Stimulated activated CD4-positive, alpha-beta T cell treated with anti-CD3 and anti-CD28 coated beads, TNF-alpha, amount 100 ng/mL, for 48 hours (primary cell): ENCODE measurements at places on chromosomes 13 and 19.

DNA sequence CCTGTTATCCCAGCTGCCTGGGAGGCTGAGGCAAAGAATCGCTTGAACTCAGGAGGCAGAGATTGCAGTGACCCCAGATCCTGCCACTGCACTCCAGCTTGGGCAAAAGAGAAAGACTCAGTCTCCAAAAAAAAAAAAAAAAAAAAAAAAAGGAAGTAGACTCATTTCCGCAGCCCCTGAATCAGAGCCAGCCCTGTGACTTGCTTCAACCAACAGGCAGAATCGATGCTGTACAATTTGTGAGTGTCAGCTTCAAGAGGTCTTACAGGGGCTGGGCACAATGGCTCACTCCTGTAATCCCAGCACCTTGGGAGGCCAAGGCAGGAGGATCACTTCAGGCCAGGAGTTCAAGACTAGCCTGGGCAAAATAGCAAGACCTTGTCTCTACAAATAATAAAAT, 12.8 kb downstream of the ANKRD27 start:
- no peak for DNase-seq

DNA sequence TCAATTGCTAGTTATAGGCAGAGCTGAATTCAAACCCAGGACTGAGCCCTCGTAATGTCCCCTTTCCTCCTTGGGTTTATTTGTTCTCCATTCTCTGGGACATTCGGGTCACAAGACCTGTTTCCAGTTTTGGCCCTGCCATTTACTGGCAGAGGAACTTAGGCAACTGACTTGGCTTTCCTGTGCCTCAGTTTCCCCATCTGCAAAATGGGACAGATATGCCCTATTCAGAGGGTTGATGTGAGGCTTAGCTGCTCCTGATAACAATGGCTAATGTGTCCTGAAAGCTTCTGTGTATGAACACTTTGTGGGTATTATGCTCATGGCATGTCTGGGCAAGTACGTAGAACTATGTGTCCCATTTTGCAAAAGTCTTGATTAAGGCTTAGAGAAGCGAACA, 996 bp downstream of the ZNF524 start:
- no peak for DNase-seq

DNA sequence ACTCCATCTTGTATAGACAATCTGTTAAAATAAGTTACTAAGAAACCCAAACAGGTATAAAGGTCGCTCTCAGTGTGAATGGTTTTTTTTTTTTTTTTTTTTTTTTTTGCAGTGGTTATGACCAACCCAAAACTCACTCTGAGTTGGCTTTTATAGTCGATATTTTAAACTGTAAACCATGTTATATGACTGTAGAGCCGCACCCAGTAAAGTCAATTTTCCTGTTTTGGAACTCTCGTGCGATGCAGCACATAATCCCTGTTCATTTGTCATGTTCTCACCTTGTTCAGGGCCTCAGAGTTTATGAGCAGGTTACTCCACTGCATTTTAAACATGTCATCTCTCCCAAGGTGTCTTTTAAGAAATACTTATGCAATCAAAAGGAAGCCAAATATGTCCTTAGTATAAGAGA, 112.5 kb downstream of the KLF5 start:
- no peak for DNase-seq

DNA sequence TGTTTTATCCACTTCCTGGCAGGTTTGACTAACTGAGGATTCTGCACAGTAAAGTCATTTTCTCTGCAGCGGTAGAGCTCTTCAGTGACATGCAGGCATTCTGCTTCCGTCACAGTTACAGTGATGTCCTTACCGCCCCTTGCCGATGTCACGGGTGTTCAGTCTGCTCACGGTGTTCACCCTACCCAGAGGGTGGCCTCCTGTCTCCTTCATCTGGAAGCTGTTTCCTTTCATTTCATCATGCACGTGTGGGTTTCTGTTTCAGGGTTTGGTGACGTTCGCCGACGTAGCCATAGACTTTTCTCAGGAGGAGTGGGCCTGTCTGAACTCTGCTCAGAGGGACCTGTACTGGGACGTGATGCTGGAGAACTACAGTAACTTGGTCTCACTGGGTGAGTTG, 33.4 kb downstream of the ZNF331 start:
- DNase-seq = no peak

- no peak for DNase-seq
These were observed 630.9 kb upstream of the PCDH20 start for GRCh38 chr13:62046512-62046911.

GRCh38 chr13:103876571-103876970, 810.4 kb upstream of the SLC10A2 start:
- DNase-seq = no peak

- DNase-seq = no peak
These were observed 53.8 kb downstream of the ESD start for GRCh38 chr13:46743191-46743590.

GRCh38 chr13:80199585-80200292, 141.2 kb downstream of the SPRY2 start:
- no peak for DNase-seq

DNA sequence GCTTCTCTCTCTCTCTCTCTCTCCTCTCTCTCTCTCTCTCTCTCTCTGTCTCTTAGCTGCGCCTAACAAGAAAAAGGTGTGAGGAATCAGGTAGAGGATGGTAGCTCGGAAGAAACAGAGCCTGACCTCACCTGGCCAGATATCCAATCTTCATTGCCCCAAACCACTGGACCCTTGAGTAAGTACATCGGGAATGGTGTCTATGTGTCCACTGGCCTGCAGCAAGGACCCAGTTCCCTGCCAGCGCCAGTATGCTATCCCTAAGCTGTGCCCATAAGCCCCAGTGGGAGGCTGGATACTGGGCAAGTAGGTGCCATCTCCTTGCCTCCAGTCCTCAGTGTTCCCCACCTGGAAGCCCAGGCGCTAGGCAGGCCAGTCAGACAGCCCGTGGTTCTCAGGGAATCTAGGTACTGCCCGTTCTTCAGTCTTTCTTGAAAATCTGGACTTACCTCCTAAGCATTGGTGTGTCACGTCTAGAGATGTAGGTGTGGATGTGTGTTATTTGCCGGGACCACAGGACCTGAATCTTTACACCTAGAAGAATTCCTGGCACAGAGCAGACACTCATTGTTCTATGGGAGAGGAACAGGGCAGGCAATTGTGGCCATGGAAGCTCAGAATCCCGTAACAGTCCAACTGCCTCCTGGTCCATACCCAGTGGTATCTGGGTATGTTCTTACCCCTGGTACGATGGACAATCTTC, 7.3 kb downstream of the URAD start:
- DNase-seq = no peak

DNA sequence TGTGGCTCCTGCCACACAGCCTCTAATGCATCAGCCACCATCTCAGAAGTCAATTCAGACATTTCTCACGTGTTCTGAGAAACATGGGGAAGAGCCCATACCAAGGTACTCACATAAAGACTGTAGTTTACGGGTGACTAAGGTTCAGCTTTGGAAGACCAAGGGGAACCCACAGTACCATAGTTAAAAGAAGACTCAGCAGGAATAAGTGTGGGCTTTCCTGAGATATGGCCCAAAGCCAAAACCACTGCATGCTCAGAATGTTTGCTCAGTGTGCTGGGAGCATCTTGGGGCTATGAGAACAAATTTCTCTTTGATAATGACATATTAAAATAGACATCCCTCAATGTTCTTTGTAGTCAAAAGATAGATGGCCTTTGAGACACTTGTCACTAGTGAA, 283.8 kb downstream of the DCT start:
- no peak for DNase-seq
